ENCODE measurements at places on chromosomes 6 and 20.

DNA sequence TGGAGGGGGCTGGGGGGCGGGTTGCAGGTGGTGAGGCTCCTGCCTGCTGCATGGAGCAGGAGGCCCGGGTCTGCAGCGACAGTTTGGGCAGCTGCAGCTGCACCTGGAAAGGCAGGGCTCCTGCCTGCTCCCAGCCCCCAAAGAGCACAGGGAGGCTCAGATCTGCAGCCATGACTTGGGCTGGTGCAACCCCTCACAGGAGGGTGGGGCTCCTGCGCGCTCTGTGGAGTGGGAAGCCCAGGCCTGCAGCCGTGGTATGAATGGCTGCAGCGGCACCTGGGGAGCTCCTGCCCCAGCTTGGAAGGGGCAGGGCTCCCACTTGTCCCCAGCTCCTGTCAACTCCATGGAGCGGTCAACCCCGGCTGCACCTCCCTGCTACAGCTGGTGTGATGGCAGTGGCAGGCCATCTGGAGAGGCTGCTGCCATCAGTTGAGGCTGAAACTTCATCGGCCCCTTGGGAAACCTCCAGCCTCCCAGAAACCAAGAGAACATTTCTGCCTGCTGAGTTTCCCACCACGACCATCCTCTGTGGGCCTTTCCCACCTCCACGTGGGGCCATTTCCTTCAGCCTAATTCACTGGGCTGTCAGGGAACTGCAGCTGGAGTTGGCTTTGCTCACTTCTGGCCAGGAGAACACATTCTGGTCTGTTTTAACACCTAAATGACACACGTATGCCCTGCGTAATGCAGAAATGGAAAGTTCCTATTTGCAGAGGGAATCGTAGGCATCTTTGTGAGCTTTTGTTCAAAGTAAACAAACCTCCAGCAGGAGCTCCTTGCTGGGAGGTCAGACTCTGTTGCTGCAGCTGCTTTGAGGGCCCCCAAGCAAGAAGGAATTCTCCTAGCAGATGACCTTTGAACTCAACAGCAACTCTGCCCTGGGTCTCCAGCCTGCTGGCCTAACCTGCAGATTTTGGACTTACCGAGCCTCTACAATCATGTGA lies 429.0 kb downstream of the PREX1 start:
- no peak for DNase-seq

- no peak for DNase-seq
These were observed 14.1 kb downstream of the CDYL start for GRCh38 chr6:4790158-4790899.

DNA sequence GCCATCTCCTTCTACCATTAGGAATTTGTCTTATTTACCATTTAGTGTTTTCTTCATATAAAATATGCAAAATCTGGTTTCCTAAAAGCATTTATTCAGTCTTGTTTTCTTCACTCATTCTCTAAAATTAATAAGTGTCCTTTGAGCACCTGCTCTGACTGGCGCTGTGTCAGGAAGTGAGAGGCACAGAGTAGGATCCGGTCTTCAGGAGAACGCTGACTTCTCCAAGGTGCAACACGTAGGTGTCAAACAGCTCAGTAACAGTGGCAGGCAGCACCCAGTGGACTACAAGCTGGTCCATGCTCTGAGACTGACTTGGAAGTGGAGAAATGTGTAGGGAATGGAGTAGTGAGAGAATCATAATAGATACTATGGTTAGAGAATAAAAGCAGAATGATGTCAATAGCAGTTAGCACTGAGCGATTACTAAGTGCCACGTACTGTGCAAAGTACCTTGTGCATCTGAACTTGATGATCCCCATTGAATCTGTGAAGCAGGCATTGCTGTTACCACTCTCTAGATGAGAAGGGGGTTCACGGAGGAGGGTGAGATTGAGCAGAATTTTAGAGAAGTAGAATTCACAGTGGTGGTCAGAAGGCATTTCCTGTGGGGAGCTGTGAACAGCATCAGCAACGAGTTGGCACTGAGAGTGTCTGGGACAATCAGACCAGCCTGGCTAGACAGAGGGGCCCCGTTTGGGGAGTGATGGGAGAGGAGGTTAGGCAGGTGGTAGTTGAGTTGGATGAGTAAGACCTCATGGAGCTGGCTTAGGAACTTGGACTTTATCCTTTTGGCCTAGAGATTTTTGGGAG lies 569.8 kb downstream of the QKI start:
- DNase-seq = no peak

DNA sequence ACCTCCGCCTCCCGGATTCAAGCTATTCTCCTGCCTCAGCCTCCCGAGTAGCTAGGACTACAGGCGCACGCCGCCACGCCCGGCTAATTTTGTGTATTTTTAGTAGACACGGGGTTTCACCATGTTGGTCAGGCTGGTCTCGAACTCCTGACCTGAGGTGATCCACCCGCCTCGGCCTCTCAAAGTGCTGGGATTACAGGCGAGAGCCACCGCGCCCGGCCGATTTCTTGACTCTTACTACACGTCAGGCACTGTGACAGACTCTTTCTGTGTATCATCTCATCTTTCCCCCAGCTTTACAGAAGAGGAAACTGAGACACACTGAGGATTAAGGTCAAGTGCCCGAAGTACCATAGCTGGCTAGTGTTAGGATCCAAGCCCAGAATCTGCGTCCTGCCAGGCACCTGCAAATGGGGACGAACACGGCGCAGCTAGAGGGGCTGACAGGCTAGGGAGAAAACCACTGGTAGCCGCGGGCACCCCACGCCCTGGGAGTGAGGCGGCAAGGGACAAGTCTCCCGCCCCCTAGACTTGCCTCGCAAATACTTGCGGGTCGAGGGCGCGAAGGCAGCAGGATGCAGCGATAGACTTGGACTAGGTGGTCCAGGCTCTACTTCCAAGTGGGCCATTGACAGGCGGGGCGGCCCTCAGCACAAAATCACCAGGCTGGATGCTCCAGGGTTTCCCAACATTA lies 1.1 kb upstream of the TAF8 start:
- DNase-seq = no peak

- DNase-seq = no peak
These were observed 68.0 kb upstream of the QKI start for GRCh38 chr6:163346497-163346961.

DNA sequence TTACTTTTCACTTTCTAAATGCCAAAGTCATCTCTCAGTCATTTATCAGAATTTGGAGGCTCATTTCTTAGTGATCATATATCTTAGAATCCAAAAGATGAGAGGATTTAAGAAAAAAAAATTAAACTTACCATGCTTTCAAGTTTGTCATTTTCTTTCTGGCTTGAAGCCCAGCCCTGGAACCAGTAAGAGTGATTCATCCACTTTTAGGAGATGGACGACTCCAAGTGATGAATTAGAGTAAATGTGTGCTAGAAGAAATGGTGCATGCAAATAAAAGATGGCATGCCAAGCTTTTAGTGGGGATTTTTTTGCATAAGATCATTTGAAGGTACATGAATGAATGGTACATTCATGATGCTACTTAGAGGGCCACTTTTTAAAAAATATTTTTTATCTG lies 20.1 kb downstream of the PLCB1 start:
- no peak for DNase-seq

GRCh38 chr6:41976794-41977484 lies 35.3 kb upstream of the CCND3 start:
- DNase-seq = no peak

DNA sequence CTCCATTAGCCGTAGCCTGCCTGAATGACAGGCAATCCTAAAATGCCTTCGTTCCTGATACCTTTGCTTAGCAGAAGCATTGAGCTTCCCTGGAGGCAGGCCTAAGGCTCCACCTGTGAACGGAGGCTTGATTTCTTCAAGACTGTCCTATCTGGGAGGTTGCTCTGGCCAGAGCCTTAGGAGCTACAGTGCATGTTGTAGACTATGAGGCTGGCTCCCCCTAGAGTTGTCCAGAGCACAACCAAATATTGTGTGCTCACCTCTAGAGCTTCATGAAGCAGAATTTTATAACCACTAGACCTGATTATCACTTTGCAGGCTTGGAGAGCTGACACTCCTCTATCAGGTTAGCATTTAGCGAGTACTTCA lies 217.8 kb downstream of the MAFB start:
- DNase-seq = no peak

- no peak for DNase-seq
These were observed 176.3 kb downstream of the JARID2 start for GRCh38 chr6:15421945-15422733.

DNA sequence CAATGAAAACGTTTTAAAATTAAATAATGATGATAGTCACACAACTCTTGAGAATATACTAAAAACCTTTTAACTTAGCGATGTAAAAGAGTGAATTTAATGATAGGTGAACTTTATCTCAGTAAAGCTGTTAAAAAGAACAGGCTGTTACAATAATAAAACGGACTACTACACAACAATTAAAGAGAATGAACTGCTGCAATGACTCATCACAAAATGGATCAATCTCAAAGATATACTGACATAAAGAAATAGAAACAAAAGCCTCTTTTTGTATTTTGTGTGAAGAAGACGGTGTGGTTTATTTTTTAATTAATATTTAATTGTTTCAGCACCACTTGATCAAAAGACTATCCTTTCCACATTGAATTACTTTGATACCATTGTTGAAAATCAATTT lies 352.4 kb upstream of the GJE1 start:
- no peak for DNase-seq

GRCh38 chr6:109595998-109596397 lies 95.0 kb downstream of the AK9 start:
- DNase-seq = no peak

- peak; percentile 15 for DNase-seq
These were observed 191.1 kb downstream of the SAMD5 start for GRCh38 chr6:147699637-147700036.

GRCh38 chr6:56865081-56865875 lies 89.6 kb upstream of the BEND6 start:
- DNase-seq = no peak
